ENCODE measurements at places on chromosomes 5 and 9. TPM values are rescaled to one million over a fixed set of nuclear protein-coding genes. Genes with fewer than 3 reads are reported as not detected.

SLC6A3 gene
- not detected for total RNA-seq

RETREG1 gene
- 63.7 TPM for total RNA-seq

ZDHHC11 gene
- 2.7 TPM for total RNA-seq

INSL6 gene
- not detected for total RNA-seq

GBGT1 gene
- total RNA-seq = 4.9 TPM

ENTPD8 gene
- 120 TPM for total RNA-seq

SPOCK1 gene
- 2.3 TPM for total RNA-seq

ST8SIA4 gene
- total RNA-seq = 6.1 TPM

BHMT2 gene
- 0.98 TPM for total RNA-seq

CCDC183 gene
- total RNA-seq = 20.6 TPM

PCDHB2 gene
- 1.1 TPM for total RNA-seq

GRCh38 chr5:17952231-17952630 is 318.0 kb downstream of the TAF11L14 start:
- DNase-seq = no peak

- DNase-seq = no peak
Measured at GRCh38 chr9:73056245-73056644, 95.4 kb upstream of the ANXA1 start.

GRCh38 chr9:104386425-104387069 is 117.5 kb upstream of the OR13F1 start:
- no peak for DNase-seq

- DNase-seq = no peak
Measured at GRCh38 chr5:137268646-137269045, 230.5 kb downstream of the SPOCK1 start.

DNA sequence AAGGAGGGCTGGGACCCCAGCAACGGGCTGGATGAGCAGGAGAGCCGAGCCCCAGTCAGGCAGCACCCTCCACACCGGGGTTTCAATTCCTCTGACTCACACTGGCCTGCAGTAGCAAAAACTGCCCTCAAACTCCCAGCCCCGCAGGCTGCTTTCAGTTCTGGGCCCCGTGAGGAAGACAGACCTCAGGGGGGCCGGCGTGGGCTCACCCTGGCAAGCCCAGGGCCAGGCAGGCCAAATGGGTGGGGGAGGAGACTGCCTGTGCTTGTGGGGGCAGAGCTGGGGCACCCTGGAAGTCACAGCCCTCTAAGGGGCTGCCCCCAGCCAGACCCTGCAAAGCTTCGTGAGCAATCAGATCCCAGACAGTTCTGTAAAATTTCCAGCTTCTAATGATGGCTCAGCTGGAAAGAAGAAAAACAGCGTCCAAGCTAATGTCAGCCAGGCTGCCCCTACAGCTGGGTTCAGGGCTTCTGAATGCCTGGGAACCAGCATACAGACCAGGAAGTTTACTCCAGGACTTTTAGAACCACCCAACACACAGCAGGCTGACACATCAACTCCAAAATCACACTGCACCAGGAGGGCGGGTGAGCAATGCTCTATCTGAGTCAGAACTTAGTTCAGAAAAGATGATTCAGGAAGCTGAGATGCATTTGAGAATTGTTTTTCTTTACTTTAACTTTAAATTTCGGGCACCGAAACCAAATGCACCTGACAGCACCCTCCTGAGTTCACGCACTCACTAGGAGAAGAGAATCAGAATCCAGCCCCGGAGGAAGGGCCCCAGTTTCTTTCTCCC is 34.7 kb downstream of the LPCAT1 start:
- DNase-seq = no peak

GRCh38 chr5:113114559-113114958 is 138.0 kb downstream of the DCP2 start:
- no peak for DNase-seq

- no peak for DNase-seq
Measured at GRCh38 chr5:59238126-59238902, 655.2 kb downstream of the PDE4D start.

- DNase-seq = no peak
Measured at GRCh38 chr9:77985996-77986395, 45.6 kb downstream of the GNAQ start.

- no peak for DNase-seq
Measured at GRCh38 chr9:124205686-124206352, 51.9 kb upstream of the NEK6 start.

DNA sequence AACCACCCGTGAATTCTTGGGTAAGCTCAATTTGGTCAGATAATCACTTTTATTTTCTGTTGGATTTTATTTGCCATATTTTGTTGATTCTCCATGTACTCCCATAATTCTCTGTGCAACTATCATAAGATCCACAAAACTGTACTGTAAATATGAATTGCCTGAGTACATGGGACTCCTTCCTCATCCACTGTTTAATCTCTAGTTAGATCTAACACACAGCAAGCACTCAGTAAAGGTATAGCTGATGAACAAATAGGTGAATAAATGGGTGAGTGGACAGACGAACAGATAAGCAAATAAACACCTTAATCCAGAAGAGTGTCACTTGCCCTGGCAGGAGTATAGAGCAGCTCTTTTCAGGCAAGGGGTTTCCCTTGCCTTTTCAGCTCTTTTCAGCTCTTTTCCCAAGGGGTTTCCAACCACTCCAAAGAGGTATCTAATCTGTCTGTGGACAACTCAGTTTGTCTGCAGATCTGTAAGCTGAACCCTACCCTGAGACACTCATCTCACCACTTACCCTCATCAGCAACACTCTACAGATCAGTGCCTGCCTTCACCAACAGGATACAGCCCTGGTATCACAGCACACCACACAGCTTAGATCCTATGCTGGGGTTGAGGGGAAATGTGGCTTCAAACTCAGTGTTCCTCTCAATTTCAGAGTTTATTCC is 51.2 kb downstream of the SIL1 start:
- no peak for DNase-seq

GRCh38 chr5:59207401-59207800 is 624.5 kb downstream of the RAB3C start:
- DNase-seq = no peak

DNA sequence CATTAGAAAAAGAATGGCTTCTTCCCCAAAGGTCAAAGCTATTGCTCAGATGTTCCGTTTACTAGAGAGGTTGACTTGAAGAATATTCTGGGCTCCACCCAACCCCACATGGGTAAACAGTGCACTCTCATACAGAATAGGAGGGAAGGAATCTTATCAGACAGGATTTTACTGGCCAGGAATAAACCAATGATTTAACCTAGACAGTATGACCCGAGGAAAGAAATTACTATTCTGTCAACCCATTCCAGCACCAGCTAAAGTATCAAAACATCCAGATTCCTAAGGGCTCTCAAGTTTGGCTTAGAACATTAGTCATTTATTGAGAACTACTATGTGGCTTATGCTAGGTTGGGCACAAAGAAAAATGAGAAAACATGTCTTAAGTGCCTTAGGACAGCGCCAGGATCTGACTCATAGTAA is 493.6 kb upstream of the KLF4 start:
- DNase-seq = no peak

GRCh38 chr9:132341177-132341840 is 13.5 kb downstream of the SETX start:
- DNase-seq = no peak

- DNase-seq = no peak
Measured at GRCh38 chr5:28009576-28009975, 971.2 kb upstream of the CDH9 start.

GRCh38 chr5:148828511-148829247 is 2.3 kb downstream of the ADRB2 start:
- no peak for DNase-seq

DNA sequence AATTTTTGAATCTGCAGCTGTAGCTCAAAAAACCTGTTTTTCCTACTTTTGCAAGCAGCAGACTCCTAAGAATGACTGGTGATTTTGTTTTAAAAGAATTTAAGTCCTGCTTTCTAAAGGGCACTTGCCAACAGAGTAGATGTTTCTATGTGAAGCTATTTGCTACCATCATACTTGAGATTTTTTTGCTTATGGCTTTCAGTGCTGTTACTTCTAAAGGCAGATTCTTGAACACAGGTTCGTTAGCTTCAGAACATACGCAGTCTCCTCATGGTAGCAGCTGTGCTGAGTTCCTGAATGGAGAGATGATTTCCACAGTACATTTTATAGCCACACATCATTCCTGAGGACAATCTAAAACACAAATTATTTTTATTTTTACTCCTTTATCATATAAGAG is 24.4 kb upstream of the ELL2 start:
- DNase-seq = no peak

GRCh38 chr5:22598796-22599195 is 254.3 kb downstream of the CDH12 start:
- DNase-seq = no peak

DNA sequence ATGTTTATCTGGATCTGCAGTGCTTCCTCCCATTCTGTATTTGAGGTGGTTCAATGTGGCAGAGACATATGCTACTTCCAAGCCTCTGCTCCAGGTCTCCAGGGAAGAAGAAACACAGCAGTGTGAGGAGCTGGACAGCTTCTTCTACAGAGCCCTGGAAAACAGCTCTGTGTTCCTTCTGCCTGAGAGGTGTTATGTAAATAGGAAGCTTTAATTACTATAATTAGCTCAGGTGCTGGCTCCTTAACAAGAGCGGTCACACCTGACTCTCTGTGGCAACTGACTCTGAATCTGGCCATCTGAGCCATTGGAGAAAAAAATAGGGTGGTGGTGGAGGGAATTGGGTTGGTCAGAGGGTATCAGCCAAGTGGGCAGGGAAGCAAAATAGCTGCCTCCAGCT is 332.4 kb upstream of the BRINP1 start:
- no peak for DNase-seq

GRCh38 chr9:112371060-112371459 is 8.8 kb upstream of the HSDL2 start:
- DNase-seq = no peak

GRCh38 chr5:61620699-61621182 is 288.7 kb downstream of the ZSWIM6 start:
- DNase-seq = no peak

GRCh38 chr9:37286530-37287175 is 135.8 kb upstream of the GRHPR start:
- no peak for DNase-seq

DNA sequence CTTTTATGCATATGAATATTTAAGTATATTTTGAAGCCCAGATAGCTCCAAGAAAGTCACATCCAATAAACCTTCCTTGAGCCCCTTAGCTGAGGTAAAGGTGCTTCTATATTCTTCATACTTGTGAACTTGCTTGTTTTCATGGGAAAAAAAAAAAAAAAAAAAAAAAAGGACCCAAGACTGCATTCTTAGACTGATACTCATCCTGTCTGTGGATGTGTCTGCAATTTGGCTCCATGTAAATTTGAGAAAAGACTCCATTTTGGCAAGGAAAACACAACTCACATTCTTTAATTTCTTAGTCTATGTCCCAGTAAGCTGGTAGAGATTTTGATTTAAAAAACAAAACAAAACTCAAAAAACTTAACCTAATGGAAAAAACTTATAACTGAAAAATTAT is 238.3 kb downstream of the FBXL17 start:
- no peak for DNase-seq

- no peak for DNase-seq
Measured at GRCh38 chr9:135215571-135216161, 128.2 kb downstream of the OLFM1 start.

DNA sequence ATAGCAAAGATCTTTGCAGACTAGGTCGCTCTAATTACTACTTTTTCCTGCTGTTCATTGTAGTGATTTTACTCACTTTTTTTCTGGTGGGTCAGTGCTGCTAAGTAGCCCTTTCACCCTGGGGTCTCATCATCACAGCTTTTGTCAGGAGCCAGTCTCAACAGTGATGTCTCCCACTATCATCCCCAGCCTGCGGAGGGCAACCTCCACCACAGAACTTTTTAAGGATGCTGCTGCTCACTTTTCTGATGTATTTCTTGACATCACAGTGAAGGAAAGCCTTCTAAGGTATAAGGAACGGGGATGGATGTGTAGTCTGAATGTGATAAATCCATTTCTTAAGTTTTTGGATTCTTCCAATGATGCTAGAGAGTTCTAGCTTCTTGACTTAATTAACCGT is 242.5 kb upstream of the RIOK2 start:
- DNase-seq = no peak

DNA sequence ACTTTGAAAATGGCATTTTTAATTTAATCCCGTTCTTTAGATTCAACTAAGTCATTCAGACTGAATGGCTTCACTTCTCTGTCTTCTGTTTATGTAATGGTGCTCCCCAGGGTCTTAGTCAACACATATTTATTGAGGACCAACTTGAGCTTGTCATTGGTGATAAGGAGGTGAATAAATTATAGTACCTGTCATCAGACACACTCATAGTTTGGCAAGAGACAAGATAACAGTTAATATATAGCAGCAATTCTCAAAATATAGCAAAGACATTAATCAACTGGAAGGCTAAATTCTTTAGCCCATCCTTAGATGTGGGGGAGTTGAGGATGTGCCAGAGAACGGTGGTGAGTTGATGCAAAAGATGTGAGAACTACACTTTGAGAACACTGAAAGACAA is 78.4 kb downstream of the MACIR start:
- no peak for DNase-seq

DNA sequence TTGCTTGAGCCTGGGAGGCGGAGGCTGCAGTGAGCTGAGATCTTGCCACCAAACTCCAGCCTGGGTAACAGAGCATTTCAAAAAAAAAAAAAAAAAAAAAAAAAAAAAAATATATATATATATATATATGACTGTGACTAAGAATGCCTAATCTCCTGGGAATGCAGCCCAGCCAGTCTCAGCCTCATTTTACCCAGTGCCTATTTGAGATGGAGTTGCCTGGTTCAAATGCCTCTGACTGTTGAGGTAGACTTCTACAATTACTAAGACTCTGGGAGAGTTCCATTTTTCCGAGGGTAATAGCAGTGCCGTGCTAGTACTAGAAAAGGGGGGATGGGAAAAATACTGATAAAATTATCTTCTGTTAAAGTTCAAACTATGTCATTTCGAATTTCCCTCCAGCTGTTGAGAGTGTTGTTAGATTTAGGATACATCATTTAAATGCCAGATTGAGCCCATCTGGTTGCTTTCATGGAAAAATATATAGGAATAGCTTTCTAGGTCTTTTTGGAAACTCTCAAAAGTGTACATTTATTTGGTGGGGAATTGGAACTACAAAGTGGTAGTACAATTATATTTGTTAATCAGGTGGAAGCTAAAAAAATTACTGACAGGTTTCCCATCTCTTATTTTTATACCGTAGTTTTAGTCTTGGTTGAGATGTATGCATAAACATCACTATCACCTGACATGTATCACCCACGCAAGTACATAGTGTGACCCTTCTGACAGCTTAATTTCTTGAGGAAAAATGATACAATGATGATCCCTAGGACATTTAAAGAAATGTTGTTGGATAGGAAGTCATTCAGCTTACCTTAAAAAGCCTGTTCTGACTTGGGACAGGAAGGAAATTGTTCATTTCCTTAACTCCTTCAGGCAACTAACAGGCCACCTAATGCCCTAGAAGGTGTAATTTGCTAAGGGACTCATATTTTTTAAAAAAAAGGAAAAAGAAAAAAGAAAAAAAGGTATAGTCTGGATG is 214.9 kb downstream of the ADAMTSL1 start:
- no peak for DNase-seq

GRCh38 chr5:99878830-99879229 is 656.3 kb upstream of the FAM174A start:
- no peak for DNase-seq

All from left colon (tissue), 2 donors.